ENCODE measurements at places on chromosomes 2 and 18.

GRCh38 chr2:133791191-133791590 is 222.9 kb upstream of the NCKAP5 start:
- no peak for DNase-seq

- DNase-seq, result no peak
These were observed 2.6 kb downstream of the IL1RL1 start for GRCh38 chr2:102313950-102314349.

DNA sequence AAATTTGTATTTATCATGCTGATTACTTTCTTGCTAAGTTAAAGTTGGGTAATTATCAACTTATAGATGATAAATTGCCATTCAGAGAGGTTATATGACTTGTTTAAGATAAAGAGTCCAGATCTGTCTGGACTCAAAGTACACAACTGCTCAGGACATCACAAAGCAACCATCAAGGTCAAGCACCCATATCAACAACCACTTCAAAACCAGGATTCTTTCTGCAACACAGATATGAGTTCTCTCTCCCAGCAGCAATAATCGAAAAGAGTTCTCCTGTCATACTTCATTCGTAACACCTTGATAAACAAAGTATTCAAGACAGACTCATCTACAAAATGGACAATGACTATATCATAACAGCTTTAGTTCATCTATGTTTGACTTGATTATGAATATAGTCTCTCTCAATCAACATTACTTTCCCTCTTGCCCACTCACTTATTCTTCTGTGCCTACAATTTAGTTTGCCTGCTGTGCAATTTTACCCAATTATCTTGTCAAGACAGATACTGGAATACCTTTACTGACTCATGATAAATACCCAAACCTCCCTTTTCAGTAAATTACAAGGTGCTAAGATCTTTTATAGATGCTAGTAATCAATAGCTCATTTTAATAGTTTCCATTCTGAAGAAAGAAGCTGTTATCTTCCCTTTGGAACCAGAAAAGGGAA is 281.8 kb downstream of the NBAS start:
- DNase-seq, result no peak

GRCh38 chr2:64837925-64838641 is 151.1 kb upstream of the SLC1A4 start:
- no peak for DNase-seq

DNA sequence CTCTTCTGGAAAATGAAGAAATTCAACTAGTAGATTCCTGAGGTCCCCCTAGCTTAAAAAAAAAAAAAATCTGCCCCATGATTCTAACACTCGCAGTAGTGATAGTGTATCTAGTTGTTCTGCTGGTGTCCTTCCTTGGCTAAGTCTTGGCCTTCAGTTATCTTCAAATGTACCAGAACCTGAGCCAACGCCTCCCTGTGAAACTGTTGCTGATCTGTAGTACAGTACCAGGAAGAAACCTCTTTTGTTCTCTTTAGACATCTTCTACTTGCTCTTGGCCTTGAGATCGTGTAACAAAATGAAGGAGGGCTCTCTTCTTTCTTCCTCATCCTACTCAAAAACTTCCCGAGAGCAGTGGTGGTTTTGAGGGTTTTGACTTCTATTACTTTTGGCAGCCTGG is 31.0 kb downstream of the PLEK start:
- DNase-seq, result no peak

GRCh38 chr2:32278478-32278853 is 762 bp downstream of the YIPF4 start:
- no peak for DNase-seq

DNA sequence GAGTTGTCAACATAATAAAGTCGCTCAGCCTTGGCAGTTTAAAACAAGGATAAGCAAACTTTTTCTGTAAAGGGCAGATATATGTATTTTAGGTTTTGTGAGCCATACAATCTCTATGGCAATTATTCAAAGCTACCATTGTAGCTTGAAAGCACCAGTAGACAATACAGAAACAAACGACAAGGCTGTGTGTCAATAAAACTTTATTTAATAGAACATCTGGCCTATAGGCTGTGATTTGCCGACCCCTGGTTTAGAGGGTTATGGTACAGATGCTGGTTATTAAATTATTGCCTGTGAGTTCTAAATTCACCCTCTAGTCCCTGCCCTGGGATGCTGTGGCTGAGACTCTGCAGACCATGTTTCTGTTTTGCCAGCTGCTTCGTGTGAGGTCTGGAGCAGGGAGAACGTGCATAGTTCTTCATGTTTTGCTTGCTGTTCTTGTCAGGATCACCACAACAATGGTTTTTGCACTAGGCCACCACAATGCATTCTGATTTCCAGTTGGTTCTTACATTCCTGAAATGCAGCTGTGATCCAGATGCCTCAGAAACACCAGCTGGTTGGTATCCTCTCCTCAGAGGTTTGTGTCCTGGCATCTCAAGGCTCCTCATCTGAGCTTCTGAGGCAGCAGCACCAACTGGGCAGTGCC is 46.6 kb downstream of the ICOS start:
- no peak for DNase-seq

GRCh38 chr2:74688881-74689280 is 34.8 kb downstream of the SEMA4F start:
- DNase-seq, result no peak

DNA sequence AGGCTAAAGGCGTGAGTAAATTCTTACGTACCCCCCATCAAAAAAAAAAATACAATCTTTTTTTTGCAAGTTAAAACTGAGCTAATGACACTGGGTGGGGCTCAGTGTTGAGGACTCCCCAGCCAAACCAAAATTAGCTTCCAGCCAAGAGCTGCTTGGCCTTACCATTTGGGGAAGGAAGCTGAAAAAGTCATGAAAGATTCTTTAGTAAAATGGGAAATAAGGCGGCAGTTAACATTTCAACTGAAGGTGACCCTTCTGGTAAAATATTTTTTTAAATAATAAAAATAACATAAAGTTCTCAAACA is 16.4 kb downstream of the SMAD7 start:
- no peak for DNase-seq

DNA sequence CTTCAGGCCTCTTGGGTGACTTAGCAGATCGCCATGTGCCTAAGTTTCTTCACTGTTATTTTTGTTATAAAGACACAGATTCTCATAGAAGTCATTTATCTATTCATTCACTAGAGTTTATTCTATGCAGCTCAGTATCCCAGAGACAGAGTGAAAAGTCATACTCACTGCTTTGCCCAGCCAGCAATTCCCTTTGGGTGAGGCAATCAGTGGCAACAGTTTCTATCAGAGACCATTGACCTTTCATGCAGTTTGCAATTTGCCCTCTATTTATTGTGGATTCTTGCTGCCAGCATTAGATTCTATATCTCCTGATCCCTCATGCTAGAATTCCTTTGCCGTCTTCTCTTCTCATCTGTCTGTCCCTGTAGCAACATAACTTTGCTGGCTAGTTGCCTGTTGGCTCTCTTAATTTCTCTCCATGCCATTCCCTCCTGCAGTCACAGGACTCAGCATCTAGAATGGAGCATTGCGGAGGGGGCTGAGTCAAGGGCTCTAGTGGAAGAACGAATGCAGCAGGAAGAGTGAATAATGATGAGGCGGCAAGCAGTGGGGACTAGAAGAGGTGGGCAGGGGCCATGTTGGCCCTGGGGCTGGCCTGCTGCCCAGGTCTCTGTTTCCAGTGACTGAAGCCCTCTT is 12.2 kb downstream of the SLC9A4 start:
- DNase-seq, result no peak

DNA sequence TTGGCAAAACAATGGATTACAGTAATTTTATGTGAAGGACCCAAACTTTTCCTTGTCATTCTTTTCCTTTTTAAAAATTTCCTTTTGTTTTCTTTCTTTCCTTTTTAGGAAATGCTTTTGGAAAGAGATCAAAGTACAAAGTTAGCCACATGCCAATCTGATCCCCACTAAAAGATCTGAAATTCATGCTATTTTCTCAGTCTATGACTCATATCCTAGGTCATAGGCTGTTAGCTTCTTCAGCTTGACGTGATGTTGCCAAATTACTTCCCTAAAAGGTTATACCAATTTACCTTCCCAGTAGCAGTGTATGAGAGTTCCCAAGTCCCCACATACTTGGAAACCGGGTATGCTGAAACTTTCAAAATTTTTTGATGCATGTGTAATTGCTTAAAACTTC is 355.3 kb downstream of the INSIG2 start:
- DNase-seq, result no peak

DNA sequence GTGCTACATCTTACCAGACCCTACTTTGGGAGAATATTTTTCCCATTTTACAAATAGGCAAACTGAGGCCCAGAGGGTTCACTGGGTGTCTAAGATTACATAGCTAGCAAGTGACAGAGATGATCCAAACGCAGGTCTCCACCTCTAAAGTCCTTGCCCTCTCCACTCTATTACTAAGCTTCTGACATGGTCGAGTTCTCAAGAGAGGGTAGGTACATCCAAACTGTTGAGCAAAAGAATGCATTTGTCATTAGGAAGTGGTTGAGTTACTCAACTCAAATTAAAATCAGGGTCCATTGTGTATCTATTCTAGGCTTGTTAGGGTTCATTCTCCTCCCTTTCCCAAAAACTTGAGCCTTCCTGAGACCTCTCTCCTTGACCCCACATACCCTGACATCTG is 680.6 kb upstream of the FANCL start:
- no peak for DNase-seq

DNA sequence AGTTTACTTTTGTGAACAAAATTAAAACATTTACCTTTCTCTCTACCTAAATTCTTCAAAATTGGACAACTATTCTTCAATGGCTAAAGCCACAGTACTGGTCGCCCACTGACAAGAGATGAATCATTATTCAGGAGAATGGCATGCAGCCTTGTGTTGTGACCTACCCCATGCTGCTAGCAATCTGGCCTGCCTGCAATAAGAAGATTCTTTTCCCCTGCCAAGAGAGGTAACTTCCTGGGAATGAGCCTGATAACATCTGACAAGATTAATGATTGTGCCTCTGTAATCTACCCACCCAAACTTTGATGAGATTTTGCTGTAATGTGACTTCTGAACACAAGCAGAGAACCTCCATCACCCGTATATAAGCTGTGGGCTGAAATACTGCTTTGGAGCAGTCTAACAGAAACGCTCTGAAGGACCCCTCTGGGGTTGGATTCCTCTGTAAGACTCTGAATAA is 47.0 kb upstream of the ST3GAL5 start:
- DNase-seq, result no peak

DNA sequence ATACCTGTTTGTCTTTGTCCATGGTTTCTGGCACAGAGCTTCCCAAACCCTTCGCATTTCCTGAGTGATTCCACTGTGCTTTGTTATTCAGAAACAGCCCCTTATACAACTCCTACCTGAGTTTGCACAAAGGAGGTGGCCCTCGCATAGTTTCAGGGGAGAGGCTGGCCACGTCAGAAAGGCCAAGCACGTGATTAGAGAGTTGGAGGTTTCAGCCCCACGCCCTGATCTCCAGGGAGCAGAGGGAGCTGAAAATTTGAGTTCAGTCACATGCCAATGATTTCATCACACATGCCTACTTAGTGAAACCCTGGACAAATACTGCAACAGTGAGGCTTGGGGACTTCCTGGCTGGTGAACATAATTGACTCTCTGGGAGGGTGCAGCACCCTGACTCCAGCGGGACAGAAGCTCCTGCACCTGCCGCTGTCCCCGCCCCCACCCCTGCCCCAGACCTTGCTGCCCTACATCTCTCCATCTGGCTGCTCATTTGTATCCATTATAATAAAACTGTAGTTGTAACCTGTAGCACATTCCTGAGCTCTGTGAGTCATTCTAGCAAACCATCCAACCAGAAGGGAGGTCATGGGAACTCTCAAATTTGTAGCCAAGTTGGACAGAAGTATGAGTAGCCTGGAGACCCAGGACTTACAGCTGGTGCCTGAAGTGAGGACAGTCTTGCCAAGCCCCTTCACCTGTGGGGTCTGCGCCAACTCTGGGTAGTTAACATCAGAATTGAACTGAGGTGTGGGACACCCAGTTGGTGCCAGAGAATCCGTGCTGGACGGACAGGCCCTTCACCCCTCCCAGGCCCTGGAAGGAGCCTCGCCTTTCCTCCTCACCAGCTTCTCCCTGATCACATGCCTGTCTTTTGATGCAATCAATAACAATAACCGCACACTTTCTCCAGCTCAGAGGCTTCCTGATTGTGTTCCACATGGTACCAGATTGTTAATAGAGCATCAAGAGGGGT is 224.3 kb downstream of the ANAPC1 start:
- DNase-seq, result no peak

- no peak for DNase-seq
These were observed 223.6 kb downstream of the ALPK2 start for GRCh38 chr18:58405107-58405898.

DNA sequence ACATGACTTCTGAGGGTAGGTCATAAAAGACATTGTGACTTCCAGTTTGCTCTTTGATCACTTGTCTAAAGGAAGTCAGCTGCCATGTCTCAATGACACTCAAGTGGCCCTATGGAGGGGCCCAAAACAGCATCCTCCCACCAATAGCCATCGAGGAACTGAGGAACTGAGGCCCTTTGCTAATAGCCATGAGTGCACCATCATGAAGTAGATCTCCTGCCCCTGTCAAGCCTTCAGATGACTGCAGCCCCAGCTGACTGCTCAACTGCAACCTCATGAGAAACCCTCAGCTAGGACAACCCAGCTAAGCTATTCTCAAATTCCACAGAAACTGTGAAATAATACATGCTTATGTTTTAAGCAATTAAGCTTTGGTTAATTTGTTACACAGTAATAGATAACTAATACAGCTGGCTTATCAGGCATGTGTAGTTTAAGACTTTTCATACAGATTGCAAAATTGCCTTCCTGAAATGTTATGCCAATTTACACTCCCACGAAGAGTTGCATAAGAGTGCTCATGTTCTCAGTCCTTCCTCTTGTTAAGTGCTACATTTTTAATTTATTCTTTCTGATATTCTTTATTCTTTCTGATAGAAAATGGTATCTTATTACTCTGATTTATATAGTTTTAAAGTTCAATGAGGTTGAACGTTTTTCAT is 105.6 kb upstream of the NDUFV2 start:
- no peak for DNase-seq

DNA sequence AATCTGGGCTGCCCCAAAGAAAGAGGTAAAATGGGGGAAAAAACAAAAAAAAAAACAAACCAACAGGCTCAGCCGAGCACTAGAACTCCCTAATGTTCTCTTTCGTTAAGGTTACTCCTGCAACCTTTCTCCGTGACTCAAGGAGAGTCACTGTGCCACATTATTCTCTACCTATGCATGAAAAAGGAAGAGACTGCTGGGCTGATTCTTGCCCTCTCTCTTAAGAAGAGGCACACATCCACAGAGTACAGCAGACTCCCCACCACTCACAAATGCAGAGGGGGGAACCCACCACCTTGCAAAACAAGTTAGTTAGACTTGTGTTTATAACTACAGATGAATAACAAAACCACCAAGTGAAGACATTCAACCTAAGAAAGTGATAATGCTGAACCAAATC is 201.5 kb downstream of the DYM start:
- DNase-seq, result no peak
